ENCODE measurements at places on chromosomes 1 and 21.

GRCh38 chr1:109181085-109181806 is 32.5 kb upstream of the SARS1 start:
- no peak for DNase-seq

- peak; percentile 92 for DNase-seq
Observed at GRCh38 chr1:1291548-1292441, 11.6 kb downstream of the SCNN1D start.

DNA sequence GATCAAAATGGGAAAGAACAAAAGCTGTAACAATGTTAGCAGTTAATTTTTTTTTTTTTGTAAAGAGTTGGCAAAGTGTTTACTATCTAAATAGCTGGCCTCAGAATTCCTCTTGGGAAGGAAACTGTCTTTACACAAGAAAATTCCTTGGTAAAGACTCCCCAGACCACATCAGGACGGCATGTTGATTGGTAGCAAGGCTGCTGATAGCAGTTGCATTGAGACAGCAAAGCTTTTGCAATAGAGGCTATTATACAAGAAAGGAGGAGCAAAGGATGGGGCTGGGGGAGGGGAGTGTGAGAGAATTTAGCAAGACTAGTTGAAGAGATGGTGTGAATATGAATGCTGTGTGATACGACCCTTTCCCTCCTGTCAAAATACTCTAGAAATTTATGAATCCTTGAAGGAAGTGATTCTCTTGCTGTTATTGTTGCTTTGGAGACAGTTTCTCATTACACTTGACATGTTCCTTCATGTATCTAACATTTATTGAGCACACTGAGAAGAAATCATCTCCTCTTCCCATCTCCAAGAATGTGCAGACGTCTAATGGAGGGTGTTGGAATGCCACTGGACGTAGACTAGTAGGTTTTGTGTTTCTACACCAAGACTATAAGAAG is 355.6 kb downstream of the SIPA1L2 start:
- DNase-seq = no peak

GRCh38 chr1:246226041-246226440 is 281.0 kb downstream of the SMYD3 start:
- no peak for DNase-seq

DNA sequence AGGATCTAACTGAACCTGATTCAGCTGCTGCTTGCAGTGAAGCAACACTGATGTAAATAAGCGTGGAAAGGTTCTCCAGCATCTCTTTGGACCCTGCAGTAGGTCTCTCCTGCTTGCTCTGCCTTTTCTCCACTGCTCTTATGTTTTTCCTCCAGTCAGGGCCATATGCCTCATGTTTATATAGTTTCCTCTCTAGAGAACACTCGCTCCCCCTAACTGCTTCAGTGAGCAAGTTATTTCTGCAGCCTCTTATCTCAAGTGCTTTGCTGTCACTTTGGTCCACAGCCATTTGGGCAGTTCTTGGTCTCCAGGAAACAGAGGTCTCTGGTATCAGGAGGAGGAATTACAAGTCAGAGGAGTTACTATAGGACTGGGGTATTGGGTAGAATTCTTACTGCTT is 5.3 kb downstream of the PRUNE1 start:
- peak; percentile 63 for DNase-seq

GRCh38 chr1:160789051-160789701 is 6.8 kb upstream of the LY9 start:
- DNase-seq = no peak

DNA sequence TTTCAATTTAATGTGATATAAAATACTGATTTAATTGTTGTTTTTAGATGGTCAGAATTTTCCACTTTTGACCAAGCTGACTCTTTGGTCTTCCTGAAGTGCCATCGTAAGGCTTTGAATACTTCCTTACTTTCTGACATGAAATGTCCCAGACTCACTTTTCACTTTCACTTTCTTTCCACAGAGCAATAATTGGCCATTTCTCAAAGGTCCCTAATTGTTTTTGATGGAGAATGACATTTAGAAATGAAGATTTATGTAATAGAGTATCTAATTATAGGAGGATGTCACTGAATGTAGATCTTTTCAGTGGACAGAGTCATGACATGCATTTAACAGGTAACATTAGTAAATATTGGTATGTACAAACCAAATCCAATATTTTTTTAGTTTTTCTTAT is 1141.6 kb downstream of the KCNT2 start:
- no peak for DNase-seq

Measured in stomach (tissue), 19 donors.